ENCODE measurements at places on chromosomes 7 and 10.

- DNase-seq, result no peak
Observed at GRCh38 chr7:2967253-2967652, 76.4 kb downstream of the CARD11 start.

GRCh38 chr7:22447762-22448161 lies 52.2 kb downstream of the STEAP1B start:
- DNase-seq, result no peak

DNA sequence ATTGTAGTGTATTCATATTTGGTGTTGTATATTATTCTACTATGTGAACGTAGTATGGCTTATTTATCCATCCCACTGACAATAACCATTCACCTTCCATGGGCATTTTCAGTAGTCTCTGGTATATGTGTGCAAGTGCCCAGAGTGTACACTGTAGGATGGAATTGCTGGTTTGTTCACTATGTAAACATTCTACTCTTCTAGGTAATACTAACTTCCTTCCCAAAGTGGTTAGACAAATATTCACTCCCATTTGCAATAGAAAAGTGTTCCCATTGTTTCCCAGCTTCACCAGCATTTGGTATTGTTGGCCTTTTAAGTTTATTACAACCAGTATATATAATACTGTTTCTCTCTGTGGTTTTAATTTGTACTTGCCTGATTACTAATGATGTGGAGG lies 153.7 kb downstream of the C7orf25 start:
- DNase-seq, result no peak

DNA sequence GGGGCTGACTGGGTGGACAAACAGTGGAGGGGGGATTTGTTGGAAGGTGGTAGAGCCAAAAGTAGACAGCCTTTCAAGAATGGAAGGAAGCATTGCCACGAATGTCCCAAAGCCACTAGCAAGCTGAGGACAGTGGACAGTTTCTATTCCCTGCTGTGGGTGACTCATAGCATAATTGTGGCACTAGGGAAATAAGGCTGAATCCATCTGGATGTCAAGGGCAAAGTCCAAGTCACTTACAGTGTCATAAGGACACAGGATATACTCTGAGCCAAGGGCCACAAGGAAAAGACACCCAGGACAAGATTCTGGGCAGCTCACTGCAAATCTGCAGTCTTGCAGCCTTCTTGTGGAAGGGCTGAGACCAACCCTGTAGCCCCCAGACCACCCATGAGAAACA lies 79.7 kb downstream of the FRMPD2 start:
- no peak for DNase-seq

DNA sequence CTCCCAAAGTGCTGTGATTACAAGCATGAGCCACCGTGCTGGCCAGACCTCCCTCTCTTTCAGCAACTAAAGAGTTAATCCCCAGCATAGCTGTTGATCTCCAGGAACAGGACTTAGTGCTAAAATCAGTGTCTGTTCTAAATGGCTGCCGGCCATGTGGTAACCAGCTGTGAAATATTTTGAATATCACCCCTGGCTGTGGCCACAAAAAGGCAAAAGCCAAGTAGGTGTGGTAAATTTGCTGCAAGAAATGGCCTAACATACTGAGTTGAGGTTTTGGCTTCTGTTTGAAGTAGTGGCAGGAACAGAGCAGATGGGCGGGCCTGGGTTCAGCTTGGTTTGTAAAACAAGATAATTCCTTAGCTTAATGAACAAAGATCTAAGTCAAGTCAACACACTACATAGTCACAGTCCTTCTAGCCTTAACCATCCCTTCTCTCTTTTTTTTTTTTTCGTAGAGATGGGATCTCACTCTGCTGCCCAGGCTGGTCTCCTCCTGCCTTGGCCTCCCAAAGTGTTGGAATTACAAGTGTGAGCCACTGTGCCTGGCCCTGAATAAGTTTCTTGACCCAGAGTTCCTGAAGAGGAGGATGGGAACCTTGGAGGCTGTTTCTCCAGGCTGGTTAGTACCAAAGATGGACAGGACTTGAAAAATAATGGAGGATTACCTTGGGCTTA lies 22.7 kb upstream of the AGFG2 start:
- no peak for DNase-seq

- no peak for DNase-seq
Observed at GRCh38 chr7:84113286-84113685, 81.3 kb downstream of the SEMA3A start.

GRCh38 chr7:14252458-14252857 lies 263.0 kb upstream of the ETV1 start:
- DNase-seq, result no peak

DNA sequence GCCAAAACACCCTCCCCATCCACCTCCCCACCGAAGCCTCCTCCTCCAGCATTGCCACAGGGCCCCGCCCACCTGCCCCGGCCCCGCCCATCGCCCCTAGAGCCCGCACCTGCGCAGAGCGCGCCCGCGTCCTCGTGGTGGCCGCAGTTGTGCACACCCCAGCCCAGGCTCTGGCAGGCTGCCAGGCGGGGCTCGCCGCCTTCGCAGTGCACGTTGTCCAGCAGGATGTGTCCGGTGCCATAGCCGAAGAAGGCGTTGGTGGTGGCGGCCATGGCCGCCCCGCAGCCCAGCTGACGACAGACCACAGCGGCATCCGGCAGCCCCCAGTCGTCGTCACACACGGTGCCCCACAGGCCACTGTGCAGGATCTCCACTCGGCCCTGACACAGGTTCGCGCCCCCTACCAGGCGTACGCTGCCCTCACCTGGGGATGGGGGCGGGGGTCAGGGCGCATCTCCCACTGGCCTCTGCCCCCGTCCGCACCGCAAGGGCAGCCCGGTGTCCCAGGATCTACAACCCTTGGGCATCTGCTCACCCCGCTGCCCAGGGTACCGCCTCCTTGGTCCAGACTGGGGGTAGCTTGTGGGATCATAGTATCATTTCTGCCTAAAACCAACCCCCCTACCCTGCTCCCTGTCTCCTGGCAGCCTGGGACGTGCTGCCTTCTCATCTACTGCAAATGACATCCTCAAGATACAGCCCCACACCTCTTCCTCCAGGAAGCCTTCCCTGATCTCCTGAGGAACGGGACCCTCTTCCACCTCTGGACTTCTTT lies 11.9 kb downstream of the SSC4D start:
- peak; percentile 82 for DNase-seq

- no peak for DNase-seq
Observed at GRCh38 chr7:44858161-44858560, 10.3 kb upstream of the H2AZ2 start.

DNA sequence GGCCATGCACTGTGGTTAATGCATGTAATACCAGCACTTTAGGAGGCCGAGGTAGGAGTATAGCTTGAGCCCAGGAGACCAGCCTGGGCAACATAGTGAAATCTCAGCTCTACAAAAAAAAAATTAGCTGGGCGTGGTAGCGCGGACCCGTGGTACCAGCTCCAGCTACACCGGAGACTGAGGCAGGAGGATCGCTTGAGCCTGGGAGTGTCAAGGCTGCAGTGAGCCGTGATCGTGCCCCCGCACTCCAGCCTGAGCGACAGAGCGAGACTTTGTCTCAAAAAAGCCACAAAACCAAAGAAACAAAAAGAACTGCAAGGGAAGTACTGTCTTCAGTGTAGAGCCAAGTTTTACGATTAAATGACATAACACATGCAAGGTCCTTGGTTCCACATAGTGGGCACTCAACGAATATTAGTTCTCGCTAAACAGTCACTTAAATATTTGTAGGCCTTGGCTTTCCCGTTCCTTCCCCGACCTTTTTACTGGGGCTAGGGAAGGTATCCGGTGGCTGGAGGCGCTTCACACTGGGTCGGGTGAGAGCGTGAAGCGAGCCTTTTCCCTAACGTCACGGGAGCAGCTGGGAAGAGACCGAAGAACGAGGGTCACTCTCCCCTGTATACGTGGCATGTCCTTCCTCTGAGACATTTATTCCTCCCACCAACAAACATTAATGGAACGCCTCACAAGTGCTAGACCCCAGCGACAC lies 993 bp upstream of the SND1 start:
- peak; percentile 39 for DNase-seq

DNA sequence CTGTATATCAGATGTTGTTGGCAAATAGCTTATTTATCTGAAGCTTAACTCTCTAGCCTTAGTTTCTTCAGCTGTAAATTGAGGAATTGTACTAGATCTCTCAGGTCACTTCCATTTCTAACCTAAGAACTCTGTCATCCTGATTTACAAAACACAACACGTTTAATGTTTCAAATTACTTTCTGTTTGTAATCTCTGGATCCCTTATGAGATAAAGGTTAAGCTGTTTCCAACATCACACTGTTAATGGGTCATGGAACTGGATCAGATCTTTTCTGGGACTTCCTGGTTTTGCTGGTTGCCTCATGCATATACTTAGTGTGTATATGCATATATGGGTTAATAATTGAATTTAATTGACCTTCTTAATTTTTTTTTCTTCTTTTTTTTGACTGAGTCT lies 9.9 kb downstream of the SAMD8 start:
- no peak for DNase-seq

GRCh38 chr10:120828763-120829319 lies 22.3 kb upstream of the WDR11 start:
- DNase-seq, result no peak

GRCh38 chr7:1358376-1359050 lies 100.8 kb downstream of the MICALL2 start:
- no peak for DNase-seq

GRCh38 chr7:79452032-79452494 lies 1.4 kb downstream of the MAGI2 start:
- peak; percentile 77 for DNase-seq

DNA sequence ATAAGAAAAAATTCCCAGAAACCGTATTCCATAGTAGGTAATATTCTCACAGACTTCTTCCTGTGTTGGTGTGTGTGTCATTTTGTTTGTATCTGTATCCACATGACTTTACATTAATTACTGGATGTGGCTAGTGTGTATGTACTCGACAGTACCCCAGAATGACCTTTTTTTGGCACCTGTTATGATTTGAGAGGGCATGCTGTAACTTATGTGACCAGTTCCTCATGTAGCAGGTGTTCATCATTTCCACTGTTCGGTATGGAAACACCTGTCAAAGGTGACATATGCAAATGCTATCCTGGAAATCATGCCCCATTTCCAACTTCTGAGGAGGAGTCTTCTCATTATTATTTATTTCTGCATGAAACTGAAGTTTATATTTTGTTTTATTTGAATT lies 89.3 kb downstream of the ZMYND11 start:
- no peak for DNase-seq

DNA sequence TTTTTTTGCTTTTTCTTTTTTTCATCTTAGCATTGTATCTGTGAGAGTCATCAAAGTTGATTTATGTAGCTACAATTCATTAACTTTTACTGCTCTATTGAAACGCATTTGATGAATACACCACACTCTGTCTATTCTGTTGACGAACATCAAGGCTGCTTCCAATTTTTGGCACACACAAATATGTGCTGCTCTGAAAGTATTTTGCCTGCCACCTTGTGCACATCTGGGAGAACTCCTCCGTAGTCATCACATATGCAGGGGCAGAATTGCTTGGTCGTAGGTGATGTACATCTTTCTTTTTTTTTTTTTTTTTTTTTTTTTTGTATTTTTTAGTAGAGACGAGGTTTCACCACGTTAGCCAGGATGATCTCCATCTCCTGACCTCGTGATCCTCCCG lies 796.8 kb downstream of the KCNMA1 start:
- DNase-seq, result no peak

DNA sequence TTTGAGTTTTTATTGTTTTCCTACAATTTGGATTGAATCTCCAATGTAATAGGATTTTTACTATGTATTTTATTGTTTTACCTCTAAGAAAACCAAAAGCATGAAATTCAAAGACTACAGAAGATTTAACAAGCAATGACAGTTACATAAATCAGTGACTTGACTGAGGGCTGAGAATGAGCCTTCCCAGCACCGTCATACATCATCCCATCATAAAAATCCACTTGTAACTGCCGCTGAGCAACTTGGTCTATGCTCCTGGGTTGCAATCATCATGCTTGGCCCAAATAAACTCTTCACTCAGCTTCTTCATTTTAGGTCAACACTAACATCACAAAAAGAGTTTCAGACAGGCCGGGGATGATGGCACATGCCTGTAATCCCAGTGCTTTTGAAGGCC lies 13.5 kb downstream of the LARP4B start:
- DNase-seq, result no peak

DNA sequence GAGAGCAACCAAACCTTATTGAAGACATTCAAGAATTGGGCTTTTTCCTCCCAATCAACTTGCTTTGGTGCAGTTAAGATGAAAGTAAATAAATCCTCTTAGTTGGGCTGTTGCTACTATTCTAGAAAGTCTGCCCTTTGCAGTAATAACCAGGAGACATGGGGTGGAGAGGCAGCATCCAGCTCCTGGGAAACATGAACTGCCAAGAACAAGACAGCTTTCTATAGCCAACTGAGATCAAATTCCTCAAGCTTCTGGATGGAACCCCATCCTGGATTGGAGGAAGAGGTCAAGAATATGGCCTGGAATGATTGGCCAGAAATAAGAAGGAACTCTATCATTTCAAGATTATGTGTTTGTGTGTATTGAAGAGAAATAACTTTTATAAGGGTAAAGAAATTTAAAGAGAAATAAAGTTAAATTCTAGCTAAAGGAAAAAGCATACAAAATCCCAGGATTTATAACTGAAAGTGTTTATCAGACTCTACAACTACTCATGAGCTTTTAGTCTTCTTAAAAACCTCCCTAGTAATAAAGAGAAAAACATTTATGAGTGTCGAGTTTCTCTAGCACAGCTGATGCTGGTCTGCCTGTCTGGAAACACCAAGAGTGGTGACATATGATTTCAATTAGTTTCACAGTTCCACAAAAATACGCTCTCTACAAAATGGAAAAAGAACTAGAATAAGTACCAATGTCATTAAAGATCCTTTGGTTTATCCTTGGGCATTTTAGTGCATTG lies 70.1 kb upstream of the COL1A2 start:
- no peak for DNase-seq

Measured in WTC11 (cell line).